ENCODE measurements at places on chromosomes 6 and 20.

DNA sequence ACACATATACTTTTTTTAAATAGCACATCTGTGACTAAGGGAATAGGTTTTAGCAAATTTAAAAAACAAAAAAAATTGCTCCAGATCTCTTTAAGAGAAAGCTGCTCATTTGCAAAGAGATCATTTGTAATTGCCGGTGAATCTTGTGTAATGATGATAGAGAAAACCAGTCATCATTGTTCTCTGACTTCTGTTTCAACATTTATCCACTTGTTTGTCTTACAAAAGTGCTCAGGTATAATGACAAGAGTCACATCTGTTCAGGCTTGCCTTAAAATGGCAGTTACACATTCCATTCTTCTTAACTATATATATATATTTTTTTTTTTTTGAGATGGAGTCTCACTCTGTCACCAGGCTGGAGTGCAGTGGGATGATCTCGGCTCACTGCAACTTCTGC, 165.2 kb downstream of the AIG1 start:
- DNase-seq = no peak

GRCh38 chr6:169808608-169808967, 57.2 kb downstream of the ERMARD start:
- DNase-seq = no peak

DNA sequence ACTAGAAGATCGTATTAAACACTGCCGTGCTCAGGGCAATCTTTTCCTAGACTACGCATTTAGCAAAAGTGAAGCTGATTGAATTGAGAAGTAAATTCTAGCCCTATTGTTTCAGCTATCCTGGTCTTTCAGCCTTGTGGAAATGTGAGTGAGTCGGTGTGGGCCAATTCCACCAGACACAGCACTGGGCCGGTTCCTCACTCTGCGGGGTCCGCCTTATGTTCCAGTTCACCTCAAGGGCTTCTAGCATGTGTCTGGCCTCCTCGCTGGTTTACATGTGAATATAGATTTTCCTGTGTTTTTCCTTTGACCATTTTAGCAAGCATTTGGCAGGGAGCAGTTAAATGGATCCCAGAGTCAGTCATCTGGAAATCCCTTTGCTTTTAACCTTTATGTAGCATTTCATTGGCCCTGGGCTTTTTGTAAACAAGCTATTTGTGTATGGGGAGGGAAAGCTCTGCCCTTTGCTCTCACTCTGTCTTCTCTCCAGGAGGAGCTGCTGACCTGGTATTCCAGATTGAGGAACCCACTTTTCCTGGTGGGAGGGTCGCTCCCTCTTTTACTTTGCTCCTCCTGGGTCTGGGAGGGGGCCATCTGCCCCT, 12.4 kb upstream of the GTSF1L start:
- no peak for DNase-seq

GRCh38 chr6:135233686-135234491, 52.8 kb downstream of the MYB start:
- no peak for DNase-seq

DNA sequence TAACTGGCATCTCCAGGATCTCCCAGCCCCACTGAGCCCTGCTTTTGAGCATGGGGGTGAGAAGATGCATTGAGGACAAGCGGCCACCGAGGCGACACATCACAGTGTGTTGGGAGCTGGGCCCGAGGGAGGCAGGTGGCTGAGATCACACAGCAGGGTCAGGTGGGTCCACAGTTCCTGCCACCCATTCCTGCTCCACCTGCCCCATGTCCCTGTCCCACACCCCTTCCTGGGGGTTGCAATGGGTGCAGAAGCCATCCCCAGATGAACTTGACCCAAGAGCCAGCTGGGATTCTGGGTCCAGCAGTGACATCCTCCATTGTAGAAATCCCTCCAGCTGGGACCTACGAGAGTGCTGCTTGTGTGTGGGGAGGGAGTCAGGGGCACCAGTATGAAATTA, 1.0 kb downstream of the TGM2 start:
- DNase-seq = no peak

DNA sequence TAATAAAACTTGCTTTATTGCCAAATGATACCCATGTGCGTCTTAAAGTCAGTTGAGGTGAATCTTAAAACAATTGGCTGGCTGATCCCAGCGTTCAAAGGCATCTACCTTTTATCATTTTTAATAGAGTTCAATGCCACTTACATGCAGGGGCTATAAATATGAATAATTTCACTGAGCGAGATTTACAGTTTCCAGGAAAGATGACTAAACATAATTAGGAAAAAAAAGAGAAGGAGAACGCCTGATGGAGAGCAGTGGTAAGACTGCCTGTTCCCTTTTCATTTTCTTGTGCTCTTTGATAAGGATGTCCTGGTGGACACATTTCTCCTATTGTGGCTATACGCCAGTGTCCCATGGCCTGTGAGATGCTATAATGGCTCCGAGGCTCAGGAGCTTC, 139.9 kb upstream of the SLC22A23 start:
- no peak for DNase-seq

DNA sequence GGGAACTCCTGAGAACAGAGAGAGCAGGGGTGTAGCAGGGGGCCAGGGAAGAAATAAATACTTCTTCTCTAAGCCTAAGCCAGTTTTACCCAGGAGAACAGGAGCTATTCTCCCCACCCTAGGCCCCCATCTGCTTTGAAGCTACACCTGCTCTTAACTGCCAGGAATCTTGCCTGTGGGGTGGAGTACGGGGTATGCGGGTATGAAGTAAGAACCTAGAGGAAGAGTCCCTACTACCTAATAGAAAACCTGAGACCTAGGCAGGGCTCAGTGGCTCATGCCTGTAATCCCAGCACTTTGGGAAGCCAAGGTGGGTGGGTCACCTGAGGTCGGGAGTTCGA, 1.5 kb downstream of the SLC29A1 start:
- DNase-seq = no peak

- DNase-seq = no peak
Measured at GRCh38 chr6:126035764-126036163, 49.4 kb downstream of the TRMT11 start.

DNA sequence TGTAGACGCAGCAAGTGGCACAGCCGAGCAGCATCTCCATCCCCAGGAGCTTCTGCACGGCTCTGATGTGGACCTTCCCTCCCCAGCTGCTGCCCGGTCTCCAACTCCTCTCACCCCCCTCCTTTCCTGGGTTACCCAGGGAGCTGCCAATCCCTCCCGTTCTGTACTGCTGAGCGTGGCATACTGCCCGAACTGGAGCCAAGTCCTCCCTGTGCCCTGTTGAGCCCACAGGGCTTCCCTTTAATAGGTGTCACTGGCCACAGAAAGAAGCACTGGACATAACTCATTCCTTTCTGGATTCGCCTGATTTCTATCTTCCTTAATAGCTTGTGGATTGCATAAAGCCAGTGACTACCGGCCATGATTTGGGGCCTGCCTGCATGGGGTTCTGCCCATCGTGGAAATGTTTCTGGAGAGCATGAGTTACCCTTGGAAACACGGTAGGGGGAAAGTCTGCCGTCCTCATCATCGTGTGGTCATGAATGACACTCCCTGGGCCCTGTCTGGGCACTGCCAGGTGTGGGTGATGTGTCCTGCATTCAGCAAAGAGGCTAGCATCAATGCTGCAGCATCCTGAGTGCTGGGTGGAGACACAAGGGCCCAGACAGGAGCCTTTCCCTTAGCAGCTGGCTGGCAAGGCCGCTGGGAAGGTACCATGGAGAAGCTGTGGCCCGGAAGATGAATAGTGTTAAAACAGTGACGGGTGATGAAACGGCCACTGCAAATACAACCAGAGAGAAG, 189.7 kb downstream of the SYNDIG1 start:
- no peak for DNase-seq

- DNase-seq = no peak
Measured at GRCh38 chr6:113182370-113183141, 674.6 kb upstream of the MARCKS start.
